ENCODE measurements at places on chromosomes 16 and 17.

GRCh38 chr16:9102379-9102778 lies 10.9 kb downstream of the HAPSTR1 start:
- H3K36me3 ChIP-seq: peaks cover 23% of the 10 kb centered on the region
- no peak overlapping the region for H3K4me3 ChIP-seq
- no peaks in the 10 kb centered on the region for H3K27me3 ChIP-seq
- H3K27ac ChIP-seq: no peak overlapping the region
- DNase-seq: no peak

GRCh38 chr16:81483064-81483969 lies 38.7 kb downstream of the CMIP start:
- H3K27ac ChIP-seq: no peak overlapping the region
- no peaks in the 10 kb centered on the region for H3K27me3 ChIP-seq
- no peaks in the 10 kb centered on the region for H3K36me3 ChIP-seq
- H3K4me3 ChIP-seq: no peak overlapping the region
- DNase-seq: no peak

GRCh38 chr17:12736526-12736925 lies 52.8 kb upstream of the ARHGAP44 start:
- no peaks in the 10 kb centered on the region for H3K27me3 ChIP-seq
- no peaks in the 10 kb centered on the region for H3K36me3 ChIP-seq
- H3K4me1 ChIP-seq: no peaks in the 10 kb centered on the region
- DNase-seq: no peak
- no peak overlapping the region for H3K4me3 ChIP-seq

DNA sequence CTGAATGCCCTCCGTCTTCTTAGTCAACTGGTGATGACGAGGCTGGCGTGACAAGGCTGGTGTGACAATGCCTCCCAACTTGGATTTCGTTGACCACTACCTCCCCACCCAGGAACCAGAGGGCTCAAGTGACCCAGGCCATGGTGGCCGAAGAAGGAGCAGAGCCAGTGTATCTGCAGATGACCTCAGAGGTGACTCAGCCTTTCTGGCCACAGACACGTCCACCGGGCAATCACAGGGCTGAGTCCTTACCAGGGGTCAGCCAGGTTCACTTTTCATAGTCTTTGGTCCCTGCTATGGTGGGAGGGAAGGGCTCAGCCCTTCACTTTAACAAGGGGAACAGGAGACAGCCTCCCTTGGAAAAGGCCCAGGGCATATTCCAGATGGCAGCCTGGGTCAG lies 116.3 kb downstream of the MAF start:
- no peak overlapping the region for H3K4me3 ChIP-seq
- H3K27ac ChIP-seq: no peak overlapping the region
- DNase-seq: no peak
- no peaks in the 10 kb centered on the region for H3K36me3 ChIP-seq
- no peaks in the 10 kb centered on the region for H3K27me3 ChIP-seq

DNA sequence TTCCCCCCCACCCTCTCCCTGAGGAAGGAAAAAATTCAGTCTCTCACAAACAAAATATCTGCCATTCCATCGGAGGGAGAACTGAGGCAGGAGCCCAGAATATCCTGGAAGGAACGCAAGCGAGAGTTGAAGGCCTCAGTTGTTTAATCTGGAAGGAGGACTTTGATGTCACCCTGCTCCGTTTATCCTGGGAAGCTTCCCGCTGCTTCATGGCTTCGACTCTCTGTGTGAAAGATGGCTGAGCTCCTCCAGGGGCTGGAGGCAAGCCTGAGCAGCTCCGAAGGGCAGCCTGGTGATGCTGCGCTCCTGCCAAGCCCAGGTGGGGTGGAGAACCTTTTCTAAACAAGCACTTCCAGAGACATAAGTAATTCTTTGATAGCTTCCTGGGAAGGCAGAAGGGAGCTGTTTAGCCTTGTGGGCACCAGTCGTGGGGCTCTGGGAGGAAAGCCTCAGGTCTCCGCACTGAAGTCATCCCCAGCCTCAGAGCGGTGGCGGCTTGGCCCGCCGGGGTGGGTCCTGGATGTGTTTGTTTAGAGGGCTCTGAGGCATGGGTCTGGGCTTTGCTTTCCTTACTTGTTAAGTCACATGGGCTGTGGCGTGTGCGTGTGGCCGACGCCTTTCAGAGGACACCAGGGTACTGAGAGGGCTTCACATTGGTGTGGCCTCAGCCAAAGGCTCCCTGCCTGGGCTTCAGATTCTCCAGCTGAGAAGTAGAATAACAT lies 7.9 kb downstream of the NKD1 start:
- H3K4me1 ChIP-seq: peaks cover 4% of the 10 kb centered on the region
- H3K4me3 ChIP-seq: no peak overlapping the region
- no peak for DNase-seq
- H3K27ac ChIP-seq: no peak overlapping the region
- H3K36me3 ChIP-seq: no peaks in the 10 kb centered on the region
- no peaks in the 10 kb centered on the region for H3K27me3 ChIP-seq

DNA sequence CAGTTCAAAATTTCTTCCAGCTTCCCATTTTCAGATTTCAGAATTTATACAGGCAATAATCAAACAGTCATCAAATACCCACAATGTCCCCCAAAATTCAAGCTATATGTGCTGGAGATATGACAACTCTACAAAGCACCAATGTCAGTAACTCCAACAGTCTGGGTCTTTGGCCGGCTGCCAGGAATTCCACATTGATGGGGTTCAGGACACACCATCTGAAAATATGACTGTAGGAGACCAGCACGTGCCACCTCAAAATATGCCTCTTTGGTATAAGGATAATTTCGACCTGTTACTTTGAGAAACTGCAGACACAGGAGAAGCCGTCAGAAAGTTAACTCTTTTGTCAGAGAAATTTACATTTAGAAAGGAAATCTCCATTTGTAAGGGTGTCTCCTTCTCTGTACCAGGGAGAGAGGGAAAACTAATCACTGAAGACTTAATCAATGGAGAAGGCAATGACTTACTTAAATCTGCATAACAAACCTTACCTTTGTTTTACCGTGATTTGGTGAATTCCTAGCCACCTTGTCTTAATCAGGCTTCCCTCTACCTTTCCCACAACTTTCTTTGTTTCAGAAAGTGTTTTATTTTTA lies 594.3 kb upstream of the CDH5 start:
- H3K4me1 ChIP-seq: peaks cover 23% of the 10 kb centered on the region
- DNase-seq: no peak
- H3K27me3 ChIP-seq: no peaks in the 10 kb centered on the region
- no peak overlapping the region for H3K27ac ChIP-seq

- H3K27me3 ChIP-seq: no peaks in the 10 kb centered on the region
- H3K27ac ChIP-seq: no peak overlapping the region
- no peak overlapping the region for H3K4me3 ChIP-seq
- H3K36me3 ChIP-seq: no peaks in the 10 kb centered on the region
These were observed 11.6 kb upstream of the CSNK1D start for GRCh38 chr17:82285141-82285540.

GRCh38 chr17:42270170-42270535 lies 6.0 kb downstream of the STAT5B start:
- H3K27ac ChIP-seq: no peak overlapping the region
- DNase-seq: no peak
- H3K4me3 ChIP-seq: no peak overlapping the region
- peaks cover 22% of the 10 kb centered on the region for H3K4me1 ChIP-seq
- H3K27me3 ChIP-seq: no peaks in the 10 kb centered on the region
- H3K36me3 ChIP-seq: no peaks in the 10 kb centered on the region

DNA sequence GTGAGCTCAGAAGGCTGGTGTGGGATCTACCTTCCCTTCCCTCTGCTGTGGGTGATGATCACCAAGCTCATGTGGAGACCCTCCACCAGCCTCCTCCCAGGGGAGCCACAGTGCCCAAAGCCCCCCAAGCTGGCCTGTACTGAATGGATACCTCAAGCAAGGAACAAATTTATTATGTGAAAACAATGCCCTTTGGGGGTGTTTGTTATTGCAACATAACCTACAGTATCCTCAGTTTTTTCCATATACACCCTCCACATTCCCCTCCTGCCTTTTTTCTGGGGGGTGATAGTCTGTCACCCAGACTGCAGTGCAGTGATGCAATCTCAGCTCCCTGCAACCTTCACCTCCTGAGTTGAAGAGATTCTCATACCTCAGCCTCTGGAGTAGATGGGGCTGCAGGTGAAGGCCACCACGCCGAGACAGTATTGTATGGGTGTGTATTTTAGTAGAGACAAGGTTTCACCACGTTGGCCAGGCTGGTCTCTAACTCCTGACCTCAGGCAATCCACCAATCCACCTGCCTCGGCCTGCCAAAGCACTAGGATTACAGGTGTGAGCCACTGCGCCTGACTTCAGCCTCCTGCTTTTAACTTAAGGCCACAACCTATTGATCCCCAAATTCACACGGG lies 215.9 kb downstream of the CPPED1 start:
- H3K27me3 ChIP-seq: no peaks in the 10 kb centered on the region
- no peak overlapping the region for H3K27ac ChIP-seq
- no peaks in the 10 kb centered on the region for H3K36me3 ChIP-seq
- no peaks in the 10 kb centered on the region for H3K4me1 ChIP-seq

DNA sequence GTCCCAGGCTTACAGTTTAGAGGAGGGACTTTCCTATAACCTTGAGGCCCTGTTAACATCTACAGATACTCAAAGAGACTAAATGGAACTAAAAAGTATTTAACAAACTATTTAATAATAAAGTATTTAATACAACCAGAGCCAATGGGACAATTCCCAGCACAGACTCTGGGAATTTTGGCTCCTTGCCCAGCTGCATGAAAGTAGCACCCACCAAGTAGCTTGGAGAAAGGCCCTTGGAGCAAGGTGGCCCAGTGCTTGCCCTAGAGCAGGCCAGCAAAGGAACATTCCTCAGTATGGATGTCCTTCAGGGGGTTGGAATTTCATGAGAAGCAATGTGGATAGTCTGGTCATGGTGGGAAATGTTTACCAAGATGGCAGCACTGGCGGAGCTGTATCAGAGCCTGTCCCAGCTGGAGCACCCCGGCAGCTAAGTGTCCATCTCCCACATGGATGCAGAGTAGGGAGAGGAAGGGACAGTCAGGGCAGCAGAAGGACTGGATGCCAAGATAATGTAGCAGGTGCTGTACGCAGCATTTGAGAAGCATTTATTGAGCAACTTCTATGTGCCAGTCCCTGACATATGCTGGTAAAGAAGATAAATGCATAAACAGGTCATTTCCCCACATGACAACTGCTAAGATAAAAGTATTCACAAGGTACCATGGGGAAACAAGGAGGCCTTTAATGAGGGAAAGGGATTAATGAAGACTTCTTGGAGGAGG lies 5.2 kb upstream of the SMARCD2 start:
- no peaks in the 10 kb centered on the region for H3K36me3 ChIP-seq
- H3K4me3 ChIP-seq: no peak overlapping the region
- no peak overlapping the region for H3K27ac ChIP-seq

GRCh38 chr16:3487521-3488410 lies 7.5 kb downstream of the C16orf90 start:
- no peaks in the 10 kb centered on the region for H3K36me3 ChIP-seq
- H3K27ac ChIP-seq: no peak overlapping the region
- no peaks in the 10 kb centered on the region for H3K4me1 ChIP-seq
- no peak overlapping the region for H3K4me3 ChIP-seq

GRCh38 chr16:87436225-87437172 lies 44.4 kb downstream of the MAP1LC3B start:
- no peaks in the 10 kb centered on the region for H3K27me3 ChIP-seq
- DNase-seq: no peak
- no peak overlapping the region for H3K27ac ChIP-seq
- H3K4me1 ChIP-seq: no peaks in the 10 kb centered on the region
- no peaks in the 10 kb centered on the region for H3K36me3 ChIP-seq

DNA sequence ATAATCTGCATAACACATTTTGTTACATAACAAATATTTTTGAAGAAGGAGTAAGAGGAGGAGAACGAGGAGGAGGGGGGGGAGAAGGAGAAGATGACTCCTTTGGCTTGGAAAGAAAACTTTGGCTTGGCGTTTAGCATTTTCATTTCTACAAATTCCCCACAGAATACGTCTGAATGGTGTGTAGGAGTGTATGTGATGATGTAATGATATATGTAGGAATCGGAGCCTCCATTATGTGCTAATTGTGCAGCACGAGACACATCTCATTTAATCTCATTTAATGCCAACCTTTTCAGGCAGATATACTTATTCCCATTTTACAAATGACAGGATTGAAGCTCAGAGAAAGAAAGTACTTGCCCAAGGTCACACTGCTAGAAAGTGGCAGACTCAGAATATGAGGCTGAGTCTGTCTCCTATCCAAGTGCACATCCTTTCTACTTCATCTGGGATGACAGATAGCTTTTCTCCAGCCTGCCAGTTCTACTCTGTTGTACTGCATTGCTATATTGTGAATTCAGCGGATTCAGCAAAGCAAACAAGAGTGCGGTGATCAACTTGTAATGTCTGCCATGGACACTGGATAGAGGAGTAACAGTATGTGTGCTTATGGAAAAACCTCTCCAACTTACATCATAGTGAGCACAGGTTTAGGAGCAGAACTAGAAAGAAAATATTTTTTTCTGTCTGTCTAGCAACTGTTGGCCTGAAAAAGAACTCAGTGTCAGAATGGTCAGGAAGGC lies 10.4 kb upstream of the SLC47A2 start:
- no peaks in the 10 kb centered on the region for H3K4me1 ChIP-seq
